ENCODE measurements at places on chromosomes 11 and 22.

DNA sequence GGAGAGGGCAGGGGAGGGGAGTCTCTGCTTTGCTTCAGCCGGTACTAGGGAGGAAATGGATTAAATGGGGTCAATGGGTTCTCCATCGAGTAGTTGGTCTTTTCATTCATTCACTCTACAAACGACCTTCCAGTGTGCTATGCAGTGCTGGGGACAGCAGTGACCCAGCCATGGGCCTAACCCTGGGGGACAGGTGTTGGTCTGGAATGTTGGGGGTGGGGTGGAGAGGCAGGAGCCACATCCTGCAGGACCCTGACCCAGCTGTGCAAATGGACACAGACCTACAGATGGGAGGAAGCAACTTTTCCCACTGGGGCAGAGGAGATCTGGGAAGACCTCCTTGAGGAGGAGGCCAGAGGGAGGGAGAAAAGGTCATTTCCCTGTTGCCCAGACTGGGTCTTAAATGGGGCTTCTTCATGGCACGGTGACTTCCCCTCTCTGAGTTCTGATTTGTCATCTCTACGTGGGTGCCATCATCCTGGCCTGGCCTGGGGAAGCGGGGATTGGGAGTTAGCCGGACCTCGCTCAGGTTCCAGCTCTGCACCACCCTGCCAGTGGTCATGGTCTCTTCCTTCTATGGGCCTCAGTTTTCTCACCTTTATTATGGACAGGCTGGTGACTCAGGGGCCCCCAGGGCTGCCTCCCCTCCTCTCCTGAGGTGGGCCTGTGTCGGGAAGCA is 2.0 kb downstream of the CYTH4 start:
- no peak for DNase-seq

- no peak for DNase-seq
Observed at GRCh38 chr11:8907116-8907515, 3.9 kb upstream of the AKIP1 start.

DNA sequence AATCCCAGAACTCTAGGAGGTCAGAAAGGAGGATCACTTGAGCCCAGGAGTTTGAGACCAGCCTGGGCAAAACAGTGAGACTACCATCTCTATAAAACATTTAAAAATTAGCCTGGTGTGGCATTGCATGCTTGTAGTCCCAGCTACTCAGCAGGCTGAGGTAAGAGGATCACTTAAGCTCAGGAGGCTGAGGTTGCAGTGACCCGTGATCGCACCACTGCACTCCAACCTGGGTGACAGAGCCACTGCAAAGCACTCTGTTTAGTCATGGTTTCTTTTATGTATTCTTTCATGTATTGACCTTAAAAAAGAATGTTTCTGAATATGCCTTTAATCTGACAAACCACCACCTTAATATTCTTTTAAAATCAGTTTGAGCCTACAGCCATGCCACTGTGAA is 52.2 kb downstream of the BIRC2 start:
- DNase-seq = no peak

- DNase-seq = peak; percentile 64
Observed at GRCh38 chr11:17978553-17979287, 34.1 kb downstream of the SERGEF start.

DNA sequence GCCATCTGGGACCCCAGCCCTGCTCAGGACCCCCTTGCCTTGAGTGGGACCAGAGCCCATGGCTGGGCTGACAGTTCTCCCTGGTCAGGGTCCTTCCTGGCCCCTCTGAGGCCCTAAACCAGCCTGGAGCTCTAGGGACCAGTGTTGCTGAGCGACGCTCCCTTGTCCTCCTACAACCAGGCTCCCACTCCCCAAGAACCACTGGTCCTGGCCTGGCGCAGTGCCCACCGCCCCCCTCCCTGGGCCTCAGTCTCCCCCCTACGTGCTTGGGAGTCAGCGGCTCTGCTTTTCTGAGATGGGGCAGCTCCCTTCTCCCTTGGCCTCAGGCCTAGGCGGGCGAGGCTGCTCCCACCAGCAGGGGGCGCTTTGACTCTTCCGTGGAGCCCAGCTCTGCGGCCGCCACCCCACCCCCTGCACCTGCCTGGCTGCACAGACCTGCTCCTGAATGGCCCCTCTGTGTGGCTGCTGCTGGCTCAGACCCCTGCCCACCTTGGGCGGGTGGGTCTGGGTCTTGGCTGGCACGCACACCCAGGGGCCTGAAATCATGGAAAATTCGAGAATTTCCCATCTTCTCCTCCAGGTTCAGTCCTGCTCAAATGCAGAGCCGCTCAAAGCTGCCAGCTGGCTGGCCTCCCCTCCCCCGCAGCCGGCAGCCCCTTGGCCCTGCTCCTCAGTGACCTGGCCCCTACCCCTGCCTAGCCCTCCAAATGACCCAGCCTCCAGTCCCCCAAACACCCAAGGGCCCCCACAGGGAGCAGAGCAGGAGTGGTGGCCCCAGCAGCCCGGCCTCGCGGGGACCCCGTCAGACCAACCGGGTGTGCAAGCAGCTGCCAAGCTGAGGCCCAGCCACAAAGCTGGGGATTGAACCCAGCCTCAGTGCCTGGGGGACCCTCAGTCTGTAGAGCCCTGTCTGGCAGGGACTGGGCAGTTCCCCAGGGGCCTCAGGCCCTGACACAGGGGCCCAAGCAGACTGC is 9.1 kb downstream of the PRR33 start:
- peak; percentile 89 for DNase-seq

DNA sequence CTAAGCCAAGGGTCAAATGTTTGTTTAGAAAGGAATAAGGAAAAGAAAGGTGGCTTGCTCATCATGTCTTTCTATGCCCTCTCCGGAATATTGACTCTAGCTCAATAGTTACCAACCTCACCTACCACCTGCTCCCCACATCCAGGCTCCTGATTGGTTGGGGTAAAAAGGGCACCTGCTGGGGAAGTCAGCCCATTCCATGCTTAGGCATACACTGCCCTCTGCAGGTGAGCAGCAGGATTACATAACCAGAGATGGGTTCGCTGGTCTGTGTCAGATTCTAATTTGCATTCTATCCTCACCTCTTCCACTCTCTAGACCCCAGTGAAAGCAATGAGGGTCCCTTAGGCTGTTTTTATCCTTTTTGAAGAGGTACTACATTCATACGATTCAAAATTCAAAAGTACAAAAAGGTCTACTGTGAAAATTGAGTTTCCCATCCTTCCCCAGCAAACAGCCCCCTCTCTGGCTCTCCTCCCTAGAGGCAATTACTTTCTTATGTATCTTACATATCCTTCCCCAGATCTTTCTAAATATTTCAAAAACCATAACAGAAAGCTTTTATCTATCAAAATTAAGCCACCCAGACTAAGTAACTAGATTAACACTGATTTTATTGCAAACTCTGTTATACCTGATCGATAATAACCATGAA is 98.0 kb upstream of the ASPHD2 start:
- DNase-seq = peak; percentile 85

- DNase-seq = no peak
Observed at GRCh38 chr11:126660761-126661425, 305.4 kb downstream of the ST3GAL4 start.

DNA sequence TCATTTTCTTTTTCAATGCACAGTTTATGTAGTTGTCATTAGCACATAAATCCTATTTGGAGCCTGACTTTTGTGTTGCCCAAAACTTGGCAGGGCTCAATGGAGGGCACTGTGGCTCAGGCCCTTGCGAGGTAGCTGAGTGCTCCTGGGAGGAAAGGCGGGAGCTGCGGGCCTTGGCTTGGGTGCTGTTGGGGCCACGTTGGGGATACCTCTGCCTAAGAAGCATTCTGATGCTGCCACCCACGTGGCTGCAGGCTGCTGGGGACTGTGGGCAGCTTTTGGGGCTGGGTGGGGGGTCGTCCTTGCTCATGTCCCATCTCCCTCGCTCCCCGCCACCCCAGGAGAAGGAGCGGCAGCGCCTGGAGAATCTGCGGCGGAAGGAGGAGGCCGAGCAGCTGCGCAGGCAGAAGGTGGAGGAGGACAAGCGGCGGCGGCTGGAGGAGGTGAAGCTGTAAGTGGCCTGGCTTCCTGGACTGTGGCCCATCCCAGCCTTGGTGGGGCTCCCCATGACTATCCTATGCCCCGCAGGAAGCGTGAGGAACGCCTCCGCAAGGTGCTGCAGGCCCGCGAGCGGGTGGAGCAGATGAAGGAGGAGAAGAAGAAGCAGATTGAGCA is 20.9 kb downstream of the INCENP start:
- no peak for DNase-seq

- no peak for DNase-seq
Observed at GRCh38 chr11:63866211-63866610, 27.3 kb downstream of the MARK2 start.

- no peak for DNase-seq
Observed at GRCh38 chr22:17349172-17349571, 20.1 kb upstream of the CECR2 start.

GRCh38 chr11:123168955-123169484 is 26.0 kb downstream of the CLMP start:
- no peak for DNase-seq

- no peak for DNase-seq
Observed at GRCh38 chr22:37824674-37825641, 1.8 kb downstream of the GALR3 start.

GRCh38 chr11:20367313-20367948 is 3.9 kb downstream of the HTATIP2 start:
- DNase-seq = peak; percentile 28

GRCh38 chr11:125129316-125129993 is 18.0 kb upstream of the TMEM218 start:
- no peak for DNase-seq

- no peak for DNase-seq
Observed at GRCh38 chr22:26608129-26608528, 9.7 kb downstream of the CRYBB1 start.

GRCh38 chr11:36153551-36153950 is 135.7 kb downstream of the COMMD9 start:
- no peak for DNase-seq

DNA sequence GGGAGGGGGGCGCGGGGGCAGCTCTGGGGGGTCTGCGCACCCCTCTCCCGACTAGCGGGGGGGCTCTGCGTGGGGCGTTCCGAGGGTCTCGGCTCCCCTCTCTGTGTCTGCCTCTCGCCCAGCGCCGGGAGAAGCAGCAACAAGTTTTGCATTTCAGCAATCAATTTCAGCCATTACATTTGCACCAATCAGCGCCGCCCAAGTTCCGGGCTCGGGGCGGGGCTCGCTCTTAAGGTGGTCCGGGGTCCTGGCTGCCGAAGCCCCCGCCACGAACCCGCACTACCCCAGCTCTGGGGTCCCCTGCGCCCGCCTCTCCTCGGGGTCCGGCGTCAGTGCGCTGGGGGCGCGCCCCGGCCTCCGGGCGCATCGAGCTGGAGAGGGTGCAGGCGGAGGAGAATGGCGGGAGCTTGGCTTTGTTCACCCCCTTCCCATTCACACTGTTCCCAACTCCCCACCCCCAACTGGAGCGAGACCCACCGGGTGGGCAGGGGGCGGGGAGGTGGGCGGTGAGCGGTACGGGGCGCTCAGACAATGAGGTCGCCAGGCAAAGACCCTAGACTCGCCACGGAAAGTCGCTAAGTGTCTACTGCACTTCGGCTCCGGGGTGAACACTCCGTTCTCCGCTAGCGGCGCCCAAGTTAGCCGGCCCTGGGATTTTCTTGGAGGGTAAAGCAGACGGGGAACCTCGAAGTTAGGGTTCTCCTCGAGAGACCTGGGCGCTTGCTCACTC is at the start of gene MN1:
MN1 (minus strand) TSS at position 141 of the 730 bp plus-strand sequence. CDS start 1,213 bp downstream, outside the sequence.
- peak; percentile 77 for DNase-seq

DNA sequence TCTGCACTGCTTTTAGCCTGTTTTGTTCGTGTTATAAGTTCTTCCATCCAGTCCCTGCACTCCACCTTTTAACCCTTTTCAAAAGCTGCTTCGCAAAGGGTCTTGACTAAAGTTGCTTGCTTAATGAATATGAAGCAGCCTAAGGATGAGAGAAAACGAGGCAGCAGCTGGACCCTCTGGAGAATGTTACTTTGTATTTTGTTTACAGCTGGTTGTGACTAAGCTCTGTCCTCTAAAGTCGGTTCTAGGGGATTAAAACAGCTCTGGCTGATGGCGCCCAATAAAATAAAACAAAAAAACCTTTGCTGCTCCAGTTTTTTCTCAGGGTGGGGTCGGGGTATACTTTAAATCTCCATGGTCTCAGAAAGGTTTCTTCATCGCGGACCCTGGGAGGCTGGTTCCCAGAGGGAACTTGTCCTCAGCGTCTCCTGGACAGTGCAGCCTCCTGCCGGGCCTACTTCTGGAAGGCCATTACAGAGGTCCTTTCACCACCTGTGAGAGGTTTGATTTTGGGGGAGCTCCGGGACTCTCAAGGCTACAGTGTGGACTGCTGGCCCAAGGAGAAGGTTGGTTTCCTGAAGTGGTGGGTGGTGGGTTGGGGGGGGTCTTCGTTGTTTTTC is 836 bp upstream of the RBM4 start:
- peak; percentile 22 for DNase-seq

DNA sequence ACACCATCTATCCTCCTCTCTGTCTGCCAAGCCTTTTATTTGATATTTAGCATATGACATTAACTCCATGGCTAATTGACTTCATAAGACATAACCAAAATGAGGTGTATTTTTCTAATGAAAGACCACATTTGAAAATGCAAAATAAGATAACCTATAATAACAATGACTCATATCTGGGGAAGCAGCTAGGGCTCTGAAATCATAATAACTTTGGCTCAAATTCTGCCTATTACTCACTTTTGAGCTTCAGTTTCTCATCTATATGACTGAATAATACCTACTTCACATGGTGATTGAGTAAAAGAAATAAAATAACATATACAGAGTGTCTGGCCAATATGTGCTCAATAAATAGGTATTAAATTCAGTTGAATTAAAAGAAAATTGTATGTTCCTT is 1419.8 kb upstream of the TENM4 start:
- no peak for DNase-seq

DNA sequence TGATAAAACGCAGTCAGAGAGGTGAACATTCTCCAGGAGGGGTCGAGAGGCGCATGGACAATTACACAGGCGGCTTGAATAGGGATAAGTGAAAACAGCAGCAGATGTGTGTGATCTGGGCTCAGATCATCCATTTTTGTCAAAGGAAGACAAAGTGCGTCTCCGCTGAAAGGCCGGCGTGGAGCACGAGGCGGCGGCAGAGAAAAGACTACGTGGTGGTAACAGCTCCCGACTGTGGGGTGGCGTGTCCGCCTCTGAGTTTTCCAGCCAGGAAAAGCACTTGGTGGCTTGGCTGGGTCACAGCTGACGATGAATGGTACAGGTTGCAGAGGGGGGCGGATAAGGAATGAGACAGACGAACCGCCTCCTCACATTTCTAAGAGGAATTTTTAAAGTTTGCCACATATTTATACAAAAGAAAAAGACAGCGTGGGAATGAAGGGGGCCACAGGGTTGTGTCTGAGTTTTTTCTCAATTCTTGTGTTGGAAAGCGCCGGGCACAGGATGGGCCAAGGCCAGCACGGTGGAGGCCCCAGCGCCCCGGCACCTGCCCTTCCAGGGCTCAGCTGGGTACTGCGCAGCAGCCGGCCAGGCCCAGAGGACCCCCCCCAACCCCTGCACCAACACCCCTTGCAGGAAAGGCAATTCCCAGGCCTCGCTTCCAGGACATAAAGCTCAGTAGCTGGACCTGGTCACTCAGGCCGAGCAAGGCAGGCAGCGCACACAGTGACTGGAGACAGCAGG is 80.4 kb downstream of the TRMU start:
- no peak for DNase-seq

- DNase-seq = no peak
Observed at GRCh38 chr22:48340191-48340590, 1487.5 kb downstream of the BRD1 start.
